ENCODE measurements at places on chromosomes 1 and 21.

DNA sequence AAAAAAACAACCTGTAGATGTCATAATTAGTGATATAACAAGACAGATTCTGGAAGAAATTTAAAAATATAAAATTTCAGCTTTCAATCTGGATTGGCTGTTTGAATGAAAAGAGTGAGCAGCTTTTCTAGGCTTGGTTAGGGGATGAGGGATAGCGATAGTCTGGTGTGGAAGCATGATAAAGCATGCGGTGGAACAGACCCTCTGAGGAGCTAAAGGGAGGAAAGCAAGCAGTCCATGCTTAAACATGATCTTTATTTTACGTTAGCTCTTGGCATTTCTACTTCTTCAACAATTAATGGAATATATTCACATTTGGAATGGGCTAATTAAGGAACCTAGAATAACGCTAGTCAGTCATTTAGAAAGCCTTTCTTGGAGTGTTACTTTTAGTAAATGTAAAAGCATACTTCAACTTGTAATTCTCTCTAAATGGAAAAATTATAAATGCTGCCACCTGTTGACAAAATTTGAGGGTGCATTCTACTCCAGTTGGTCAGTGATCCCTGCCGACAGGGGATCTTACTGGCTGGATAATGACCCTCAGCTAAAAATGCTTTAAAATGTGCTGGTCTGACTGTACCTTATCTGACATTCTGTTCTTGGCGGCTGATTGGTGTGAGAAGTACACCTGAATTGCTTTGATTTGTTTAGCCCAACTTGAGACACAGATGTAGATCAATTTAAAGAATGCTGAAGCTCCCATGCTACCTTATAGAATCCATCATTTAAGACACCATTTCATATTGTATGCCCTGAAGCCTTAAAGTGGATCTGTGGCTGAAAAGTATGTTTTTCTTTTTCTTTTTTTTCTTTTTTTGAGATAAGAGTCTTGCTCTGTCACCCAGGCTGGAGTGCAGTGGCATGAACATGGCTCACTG, 61.2 kb downstream of the AK4 start:
- no peak for DNase-seq

GRCh38 chr1:180402001-180402400, 100.4 kb downstream of the ACBD6 start:
- no peak for DNase-seq

- no peak for DNase-seq
Measured at GRCh38 chr1:192696082-192696481, 60.1 kb downstream of the RGS13 start.

- no peak for DNase-seq
Measured at GRCh38 chr1:116825720-116826438, 71.6 kb downstream of the CD2 start.

DNA sequence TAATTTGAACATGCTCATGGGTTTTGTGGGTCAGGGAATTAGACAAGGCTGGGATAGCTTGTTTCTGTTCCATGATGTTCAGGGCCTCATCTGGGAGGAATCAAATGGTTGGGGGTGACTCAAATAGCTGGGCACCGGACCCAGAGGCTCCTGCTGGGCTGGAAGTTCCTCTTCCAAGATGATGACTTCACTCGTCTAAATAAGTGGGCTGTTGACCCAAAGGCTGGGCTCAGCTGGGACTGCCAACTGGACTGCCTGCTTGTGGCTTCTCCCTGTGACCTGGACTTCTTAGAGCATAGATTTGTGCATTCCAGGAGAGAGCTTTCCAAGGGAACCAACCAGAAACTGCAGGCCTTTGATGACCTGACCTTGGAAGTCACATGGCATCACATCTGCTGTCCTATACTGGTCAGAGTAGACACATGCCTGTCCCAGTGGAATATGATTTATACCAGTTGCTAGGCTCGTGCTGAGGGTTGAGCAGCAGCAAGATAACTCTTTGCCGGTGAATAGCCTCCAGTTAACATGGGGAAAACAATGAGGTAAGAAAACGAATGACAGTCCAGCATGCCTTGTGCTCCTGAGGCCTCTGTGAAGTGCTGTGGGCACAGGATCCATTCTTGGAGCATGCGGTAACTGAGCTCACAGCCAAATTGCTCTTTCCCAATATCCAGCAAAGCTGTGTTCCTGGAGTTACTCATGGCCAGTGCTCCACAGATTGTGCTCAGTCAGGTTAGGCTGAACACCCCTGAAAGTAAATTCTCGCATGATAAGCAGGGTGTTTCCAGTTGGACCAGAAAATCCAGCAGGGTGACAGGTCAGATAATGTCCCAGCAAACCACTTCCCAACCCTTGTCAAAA, 272.9 kb upstream of the TMEM51 start:
- no peak for DNase-seq

DNA sequence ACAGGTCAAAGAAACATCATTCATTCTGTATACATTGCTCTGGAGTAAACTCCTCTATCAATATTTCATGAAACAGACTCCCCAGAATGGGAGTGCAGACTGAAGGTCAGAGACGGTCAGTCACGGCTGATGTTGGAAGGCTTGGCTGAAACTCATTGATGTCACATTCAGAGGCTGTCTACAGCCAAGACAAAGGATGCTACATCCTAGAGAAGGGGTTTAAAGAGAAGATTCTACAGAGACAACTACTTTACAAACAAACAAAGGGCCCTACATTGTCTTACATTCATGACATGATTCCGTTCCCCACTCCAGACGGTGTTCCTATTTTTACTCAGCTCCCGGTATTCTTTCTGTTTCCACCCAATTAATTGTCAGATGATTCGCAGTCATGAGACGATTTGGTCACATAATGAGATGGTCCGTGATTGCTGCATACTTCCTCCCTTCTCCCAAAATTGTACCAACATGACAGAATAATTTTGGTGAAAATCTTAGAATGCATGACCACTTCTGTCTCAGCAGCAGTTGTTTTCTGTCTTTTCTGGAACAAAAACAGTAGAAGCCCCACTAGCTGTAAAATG, 73.8 kb upstream of the VAV3 start:
- no peak for DNase-seq

- DNase-seq, result no peak
Measured at GRCh38 chr1:81678779-81679178, 122.0 kb upstream of the ADGRL2 start.

- no peak for DNase-seq
Measured at GRCh38 chr1:8002921-8003320, 23.2 kb downstream of the ERRFI1 start.

- DNase-seq, result peak; percentile 70
Measured at GRCh38 chr1:10909697-10910680, 102.5 kb upstream of the TARDBP start.

DNA sequence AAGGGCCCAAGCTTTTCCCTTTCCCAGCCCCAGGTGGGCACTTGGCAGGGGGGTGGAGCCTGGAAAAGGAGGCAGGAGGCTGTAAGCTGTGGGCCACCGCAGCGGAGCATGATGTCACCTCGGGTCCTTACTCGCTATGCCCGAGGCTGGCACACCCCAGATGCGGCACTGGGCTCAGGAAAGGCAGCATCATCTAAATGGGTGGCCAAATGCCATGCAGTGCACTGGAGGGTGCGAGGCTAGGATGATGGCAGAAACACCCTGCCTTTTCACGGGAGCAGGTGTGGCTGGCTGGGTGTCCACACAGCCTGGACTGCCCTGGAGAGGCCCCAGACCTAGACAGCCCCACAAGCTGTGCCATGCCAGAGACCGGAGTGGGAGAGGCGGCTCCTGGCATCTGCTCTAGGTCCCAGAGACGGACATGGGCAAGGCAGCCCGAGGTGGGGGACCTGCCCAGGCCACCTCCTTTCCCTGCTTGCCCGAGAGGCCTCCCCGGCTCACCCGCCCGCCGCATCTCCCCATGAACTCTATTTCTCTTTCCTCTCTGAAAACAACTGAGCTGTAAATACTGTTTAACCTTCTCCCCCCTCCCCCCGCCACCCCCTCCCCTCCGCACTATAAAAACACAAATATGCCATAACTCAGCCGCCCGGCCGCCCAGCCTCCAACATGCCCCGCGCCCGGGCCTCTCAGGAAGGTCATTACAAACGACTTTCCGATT, 124.7 kb downstream of the CASZ1 start:
- DNase-seq, result no peak
